Fibroblast of gingiva (primary cell): ENCODE measurements at places on chromosomes 12 and 14.
A peak's percentile ranks its signal among the peaks of the same experiment; 100 is the strongest.

- peak; percentile 40 for DNase-seq
Measured at GRCh38 chr12:30286345-30286926, 409.2 kb downstream of the IPO8 start.

- no peak for DNase-seq
Measured at GRCh38 chr14:104339829-104340228, 201.4 kb downstream of the KIF26A start.

DNA sequence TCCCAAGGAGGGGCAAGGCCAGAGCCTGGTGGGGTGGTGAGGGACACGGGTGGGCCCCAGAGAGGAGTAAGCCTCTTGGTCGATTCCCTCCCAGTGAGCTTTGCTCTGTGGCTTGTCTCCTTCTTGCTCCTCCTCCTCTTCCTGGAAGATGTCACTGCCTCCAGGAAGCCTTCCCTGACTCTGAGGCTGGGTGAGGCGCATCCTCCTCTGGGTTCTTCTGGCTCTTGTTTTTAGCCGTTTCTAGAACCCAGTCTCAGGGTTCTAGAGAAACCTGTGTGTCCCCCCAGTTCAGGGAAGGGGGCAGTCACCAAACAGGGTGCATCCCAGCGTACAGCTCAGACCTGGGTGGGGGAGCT lies 12.6 kb downstream of the KIF26A start:
- DNase-seq = no peak

DNA sequence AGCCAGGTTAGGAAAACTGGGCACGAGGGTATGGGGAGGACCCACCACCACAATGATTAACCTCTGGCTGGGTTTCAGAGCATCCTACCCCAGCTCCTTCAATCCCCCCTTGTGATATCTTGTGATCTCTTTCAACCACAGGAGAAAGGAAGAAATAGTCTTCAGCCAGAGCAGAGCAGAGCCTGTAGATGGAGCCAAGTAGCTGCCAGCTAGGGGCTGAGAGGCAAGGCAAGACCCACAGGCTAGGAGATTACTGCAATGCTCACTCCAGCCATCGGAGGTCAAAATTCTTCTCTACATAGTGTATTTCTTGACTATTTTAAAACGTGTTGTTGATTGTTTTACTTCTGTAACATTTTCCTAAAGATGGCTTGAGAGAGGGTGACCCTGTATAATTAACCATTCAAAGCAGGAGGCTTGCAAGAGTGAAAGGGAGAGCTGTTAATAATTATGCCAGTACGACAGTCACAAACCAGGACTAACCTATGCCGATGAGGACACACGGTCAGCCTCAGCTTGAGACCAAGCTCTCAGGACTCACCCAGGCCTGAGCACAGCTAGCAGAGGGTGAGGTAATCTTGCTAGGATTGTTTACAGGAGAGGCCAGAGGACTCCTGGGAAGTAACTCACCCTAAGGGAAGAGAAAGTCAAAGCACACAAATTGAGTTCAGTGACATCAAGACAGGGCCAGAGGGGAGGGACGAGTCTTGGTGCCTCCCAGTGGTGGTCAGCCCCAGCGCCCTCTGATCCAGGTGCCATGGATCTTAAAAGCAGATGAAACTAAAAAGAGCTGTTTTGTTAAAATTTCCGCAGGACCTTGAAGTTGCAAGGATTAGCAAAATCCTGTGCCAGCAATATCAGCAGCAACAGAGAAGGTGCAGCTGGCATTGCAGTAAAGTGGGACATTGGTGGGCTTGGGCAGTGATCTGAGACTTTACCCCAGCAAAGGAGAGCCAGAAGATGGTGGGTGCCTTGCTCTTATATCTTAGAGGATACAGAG lies 29.8 kb upstream of the CDKN3 start:
- peak; percentile 59 for DNase-seq

DNA sequence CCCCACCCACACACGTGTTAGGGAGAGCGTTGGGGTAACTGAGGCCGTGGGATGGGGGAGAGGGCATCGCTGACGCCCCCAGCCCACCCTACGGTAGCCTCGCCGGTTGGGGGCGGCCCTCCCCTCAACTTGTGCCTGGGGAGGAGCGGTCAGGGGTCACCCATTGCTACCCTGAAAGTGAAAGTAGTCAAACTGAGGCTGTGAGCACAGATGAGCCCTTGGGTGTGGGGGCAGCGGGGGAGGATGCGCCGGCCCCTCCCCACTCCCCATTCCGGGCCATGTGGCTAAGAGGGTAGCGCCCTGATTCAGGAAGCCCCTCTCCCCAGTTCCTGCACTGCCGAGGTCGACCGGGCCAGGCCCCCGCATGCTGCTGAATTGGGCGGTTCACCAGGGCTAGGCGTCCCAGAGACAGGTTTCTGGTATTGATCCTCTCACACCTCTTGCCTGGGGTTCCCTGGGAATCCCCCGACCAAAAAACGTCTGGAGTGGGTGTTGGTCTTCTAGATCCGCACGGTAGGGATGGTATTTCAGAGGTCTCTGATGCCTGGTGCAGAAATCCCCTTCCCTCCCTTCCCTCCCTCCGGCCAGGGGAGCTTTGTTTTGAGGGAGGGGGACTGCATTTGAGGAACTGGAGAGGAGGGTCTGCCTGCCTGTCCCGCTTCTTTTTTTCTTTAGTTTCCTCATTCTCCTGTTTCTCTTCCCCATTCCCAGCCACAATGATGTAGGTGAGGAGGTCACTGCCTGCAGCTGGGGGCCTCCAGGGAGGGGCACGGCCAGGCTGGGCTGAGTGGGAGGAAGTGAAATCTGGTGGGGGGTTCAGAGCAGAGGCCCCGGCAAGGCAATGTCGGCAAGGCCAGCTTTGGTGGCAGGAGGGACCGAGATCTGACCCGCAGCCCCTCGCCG lies 1.0 kb downstream of the SH2B3 start:
- no peak for DNase-seq

DNA sequence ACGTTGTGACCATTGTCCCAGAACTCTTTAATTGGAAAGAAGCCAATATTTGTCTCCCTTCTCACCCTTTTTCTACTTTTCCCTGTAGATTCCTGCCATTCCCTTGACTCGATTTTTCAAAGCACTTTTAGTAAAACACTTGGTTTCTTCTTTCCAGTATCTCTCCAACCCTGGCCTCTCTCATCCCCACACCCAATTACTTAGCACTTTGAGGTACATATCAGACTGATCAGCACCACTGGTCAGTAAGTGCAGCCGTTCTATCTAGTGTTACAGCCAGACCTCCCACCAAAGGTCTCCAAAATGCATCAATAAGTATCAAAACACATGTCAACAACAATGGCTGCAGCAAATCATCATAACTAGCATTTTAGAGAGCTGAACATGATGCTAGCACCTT lies 141.9 kb downstream of the BTG1 start:
- DNase-seq = no peak

DNA sequence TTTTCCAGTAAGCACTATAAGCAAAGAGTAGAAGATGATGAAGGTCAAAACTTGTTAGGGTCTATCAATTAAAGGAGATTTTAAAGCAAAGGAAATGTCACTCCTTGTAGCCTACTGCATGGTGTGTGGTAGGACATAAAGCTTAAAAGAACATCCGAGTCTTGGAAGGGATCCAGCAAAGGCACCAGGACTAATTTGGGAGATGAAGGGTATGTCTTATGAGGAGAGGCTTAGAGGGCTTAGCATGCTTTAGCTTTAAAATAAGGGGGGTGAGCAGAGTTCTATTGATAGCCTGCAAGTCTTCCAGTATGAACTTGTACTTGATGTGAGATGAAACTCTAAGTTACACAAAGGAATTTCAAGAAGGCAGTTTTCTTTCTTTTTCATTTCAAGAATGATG lies 11.8 kb upstream of the MYBPC1 start:
- no peak for DNase-seq
